ENCODE measurements at places on chromosomes 3 and 15. TPM values are rescaled to one million over a fixed set of nuclear protein-coding genes. Genes with fewer than 3 reads are reported as not detected.

DNA sequence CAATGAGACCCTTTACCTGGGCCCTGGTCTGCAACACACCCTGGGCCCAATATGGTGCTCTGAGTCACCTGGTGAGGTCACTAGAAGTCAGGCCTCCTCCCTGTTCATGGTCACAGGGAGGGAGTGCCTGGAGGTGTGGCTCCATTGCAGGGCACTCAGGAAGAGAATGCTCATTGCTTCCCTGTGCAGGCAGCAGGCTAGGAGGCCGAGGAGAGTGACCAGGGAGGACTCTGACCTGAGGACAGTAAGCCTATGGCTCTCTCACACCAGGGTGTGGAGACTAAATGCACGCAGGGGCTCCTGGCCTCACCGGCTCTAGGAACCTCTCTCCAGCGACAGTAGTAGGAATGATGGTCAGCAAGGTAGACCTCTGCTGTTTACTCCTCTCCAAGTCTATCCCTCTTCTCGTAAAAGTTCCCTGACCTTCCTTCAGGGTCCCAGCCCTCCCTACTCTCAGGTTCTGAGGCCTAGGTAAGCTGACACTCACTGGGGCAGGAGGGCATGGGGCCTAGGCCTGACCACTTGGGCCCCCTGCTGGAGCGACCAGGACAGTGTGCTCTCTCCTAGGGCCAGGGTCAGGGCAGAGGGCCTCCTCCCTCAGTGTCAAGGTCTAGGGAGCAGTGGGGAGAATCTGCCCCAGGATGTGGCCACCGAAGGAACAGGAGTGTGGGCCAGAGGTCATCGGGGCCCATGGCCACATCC lies 9.6 kb upstream of the SLCO2A1 start:
- no peaks in the 10 kb centered on the region for H3K27me3 ChIP-seq
- no peak overlapping the region for H3K4me3 ChIP-seq
- H3K36me3 ChIP-seq: no peaks in the 10 kb centered on the region
- no peak for DNase-seq
- H3K4me1 ChIP-seq: no peaks in the 10 kb centered on the region

DNA sequence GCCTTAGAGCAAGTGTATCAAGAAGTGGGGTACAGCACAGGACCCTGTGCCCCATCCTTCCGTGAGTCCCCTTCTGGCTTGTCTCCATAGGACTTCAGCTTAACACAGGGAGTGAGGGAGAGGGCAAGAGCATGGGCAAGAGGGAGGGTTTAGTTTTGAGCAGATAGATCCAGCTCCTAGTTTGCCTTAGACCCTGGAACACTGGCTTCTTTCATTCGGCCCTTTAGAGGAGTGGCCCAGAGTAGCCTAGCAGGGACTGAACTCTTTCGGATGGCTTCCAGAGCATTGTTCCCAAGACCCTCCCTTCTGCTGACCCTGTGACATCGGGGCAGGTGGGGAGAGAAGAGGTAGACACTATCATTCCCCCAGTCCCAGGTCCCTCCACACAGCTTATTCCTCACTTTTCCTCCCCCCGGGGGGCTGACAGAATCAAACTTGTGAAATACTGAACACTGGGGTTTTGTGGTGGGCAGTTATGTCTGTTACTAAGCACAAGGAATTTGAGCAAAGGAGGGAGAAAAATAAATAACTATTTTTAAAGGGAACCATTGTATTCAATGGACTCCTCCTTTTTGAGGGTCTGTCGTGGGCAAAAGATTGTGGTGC lies 289.6 kb upstream of the C2CD4B start:
- no peaks in the 10 kb centered on the region for H3K4me1 ChIP-seq
- no peak overlapping the region for H3K4me3 ChIP-seq
- H3K27me3 ChIP-seq: no peaks in the 10 kb centered on the region
- no peak overlapping the region for H3K27ac ChIP-seq
- no peaks in the 10 kb centered on the region for H3K36me3 ChIP-seq
- DNase-seq: no peak

DNA sequence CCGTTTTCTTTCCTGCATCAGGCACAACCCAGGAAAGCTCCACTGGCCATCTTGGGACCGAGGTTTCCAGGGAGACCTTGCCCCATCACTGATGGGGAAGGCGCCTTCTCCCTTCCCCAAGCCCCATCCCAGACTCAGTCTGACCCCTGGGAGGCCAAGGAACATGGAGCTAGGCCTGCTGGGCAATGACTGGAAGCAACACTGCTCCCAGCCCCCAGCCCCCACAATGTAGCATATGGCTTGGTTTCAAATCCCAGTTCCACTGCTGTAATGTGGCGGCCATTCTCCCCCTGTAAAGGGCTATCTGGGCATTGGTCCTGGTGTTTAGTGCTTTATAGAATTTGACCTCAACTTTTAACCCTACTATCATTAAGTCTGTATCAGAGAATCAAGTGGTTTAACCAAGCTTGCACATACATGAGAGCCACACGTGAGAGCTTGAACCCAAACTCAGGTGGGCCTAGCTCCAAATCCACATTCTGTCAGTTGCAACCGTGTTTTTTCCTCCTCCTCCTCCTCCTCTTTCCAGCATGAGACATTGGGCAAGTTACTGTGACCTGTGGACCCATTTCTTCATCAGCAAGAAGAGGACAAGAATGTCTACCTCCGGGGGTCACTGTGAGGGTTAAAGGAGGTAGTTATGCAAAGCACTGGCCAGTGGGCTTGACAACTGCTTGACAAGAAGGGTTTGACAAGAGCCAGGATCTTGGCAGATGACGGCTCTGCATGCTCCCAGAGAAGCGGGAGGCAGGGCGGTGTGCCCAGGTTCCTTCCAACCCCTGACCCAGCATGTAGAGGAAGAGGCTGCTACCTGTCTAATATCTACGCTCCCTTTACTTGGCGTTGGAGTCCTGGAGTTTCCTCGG lies 37.4 kb downstream of the KLHL25 start:
- no peak overlapping the region for H3K27ac ChIP-seq
- H3K27me3 ChIP-seq: no peaks in the 10 kb centered on the region
- H3K4me3 ChIP-seq: no peak overlapping the region
- no peak for DNase-seq

GRCh38 chr3:31314258-31314657 lies 218.5 kb upstream of the STT3B start:
- H3K27me3 ChIP-seq: no peaks in the 10 kb centered on the region
- H3K27ac ChIP-seq: no peak overlapping the region
- DNase-seq: no peak
- H3K4me1 ChIP-seq: no peaks in the 10 kb centered on the region

The KCNAB1 gene
- total RNA-seq: 5.3 TPM

The GLDN gene
- 5.6 TPM for total RNA-seq

Measured in body of pancreas (tissue), 4 donors.